ENCODE measurements at places on chromosomes 3 and 15.

- no peak for DNase-seq
Observed at GRCh38 chr3:184081116-184081830, 15.6 kb upstream of the HTR3E start.

GRCh38 chr15:29785642-29786041 lies 36.6 kb downstream of the TJP1 start:
- DNase-seq, result no peak

DNA sequence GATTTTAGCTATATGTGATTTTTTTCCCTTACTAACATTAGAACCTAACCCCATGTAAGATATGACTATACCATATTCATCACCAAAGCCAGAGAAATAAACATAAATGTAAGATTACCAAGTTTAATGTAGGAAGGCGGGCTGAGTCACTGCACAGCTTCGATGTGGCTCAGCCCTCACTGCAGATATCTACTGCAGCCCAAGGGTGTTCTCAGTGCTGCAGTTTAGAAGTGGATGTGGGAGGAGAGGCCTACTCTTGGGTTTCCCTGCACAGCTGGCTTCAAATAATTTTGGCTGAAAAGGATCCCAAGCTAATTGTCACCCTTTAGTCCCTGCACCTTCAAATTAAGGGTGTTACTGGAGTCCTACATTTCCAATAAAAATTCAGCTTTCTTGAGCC lies 9.3 kb downstream of the ARPP19 start:
- DNase-seq, result peak; percentile 16

GRCh38 chr3:124352149-124352539 lies 360.2 kb upstream of the ROPN1 start:
- DNase-seq, result no peak

GRCh38 chr3:4703054-4703480 lies 209.9 kb downstream of the ITPR1 start:
- DNase-seq, result no peak

GRCh38 chr3:195810455-195810845 lies 1.3 kb downstream of the MUC4 start:
- DNase-seq, result no peak

GRCh38 chr3:13710251-13710650 lies 161.3 kb downstream of the FBLN2 start:
- no peak for DNase-seq

DNA sequence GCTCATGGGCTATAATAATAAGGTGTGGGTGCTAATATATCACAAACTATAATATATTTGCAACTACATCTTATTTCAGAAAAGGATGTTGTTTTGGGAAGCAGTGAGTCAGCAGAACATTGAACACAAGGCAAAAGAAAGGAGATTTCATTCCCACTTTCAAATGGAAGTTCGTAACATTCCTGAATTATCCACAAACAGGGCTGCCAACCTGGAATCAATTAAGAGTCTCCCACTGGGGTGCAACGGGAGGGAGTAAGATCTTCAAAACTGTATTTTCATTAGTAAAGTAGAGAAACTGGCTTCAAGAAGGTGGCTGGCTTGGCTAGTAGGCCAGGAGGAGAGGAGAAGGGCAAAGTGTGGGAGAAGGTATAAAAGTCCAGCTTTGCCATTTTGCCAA lies 479.6 kb downstream of the CNTN3 start:
- DNase-seq, result no peak

DNA sequence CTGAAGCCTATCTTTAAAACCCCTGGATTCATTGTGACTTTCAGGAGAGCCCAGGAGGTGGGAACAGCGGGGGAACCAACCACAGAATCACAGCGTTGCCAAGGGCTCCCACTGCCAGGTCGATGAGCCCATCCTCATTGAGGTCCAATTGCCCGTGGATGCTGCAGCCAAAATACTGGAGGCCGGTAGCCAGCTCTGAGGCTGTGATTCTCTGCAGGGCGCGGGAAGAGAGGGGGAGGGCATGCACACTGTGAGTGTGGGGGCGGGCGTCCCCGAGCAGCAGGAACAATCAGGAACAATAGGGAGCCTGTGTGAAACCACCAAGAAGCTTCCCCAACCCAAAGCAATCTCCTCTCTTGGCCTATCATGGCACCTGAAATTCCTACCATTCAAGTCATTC lies 53.4 kb downstream of the FEM1B start:
- DNase-seq, result no peak

DNA sequence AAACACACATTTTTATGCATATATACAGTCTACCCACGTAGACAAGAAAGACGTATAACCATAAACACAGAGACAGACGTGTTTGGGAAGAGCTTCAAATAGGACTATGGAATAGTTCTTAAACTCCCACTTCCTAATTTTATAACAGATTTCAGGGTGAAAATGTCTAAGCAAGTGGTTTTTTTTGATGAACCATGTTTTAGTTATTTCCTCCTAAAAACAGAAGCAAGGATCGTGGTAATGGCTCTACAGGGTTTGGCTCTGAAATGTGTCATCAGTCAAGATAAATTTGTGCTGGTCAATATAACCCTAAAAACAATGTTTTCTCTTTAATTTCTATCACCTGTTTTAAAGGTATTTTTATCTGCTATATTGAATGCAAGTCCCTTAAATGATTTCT lies 58.2 kb downstream of the FMN1 start:
- DNase-seq, result no peak

GRCh38 chr15:76206325-76206976 lies 104.8 kb downstream of the ETFA start:
- peak; percentile 34 for DNase-seq

DNA sequence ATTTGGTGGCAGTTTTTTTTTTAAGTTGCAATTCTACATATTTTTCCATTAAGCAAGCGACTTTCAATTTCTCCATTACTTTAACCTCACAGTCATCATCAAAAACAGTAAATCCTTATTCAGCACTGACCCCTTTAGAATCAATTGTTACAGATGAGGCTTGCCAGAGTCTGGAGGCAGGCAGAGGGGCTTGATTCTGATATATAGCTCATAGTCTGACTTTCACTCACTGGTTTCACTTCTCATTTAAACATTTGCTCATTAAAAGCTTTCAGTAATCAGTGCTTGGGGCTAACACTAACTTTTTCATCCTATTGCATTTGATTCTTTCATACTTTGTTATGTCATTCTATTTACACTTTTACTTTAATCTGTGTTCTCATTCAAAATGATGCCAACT lies 88.4 kb downstream of the PYDC2 start:
- no peak for DNase-seq

- DNase-seq, result no peak
Observed at GRCh38 chr3:189394599-189395121, 222.9 kb downstream of the TPRG1 start.

DNA sequence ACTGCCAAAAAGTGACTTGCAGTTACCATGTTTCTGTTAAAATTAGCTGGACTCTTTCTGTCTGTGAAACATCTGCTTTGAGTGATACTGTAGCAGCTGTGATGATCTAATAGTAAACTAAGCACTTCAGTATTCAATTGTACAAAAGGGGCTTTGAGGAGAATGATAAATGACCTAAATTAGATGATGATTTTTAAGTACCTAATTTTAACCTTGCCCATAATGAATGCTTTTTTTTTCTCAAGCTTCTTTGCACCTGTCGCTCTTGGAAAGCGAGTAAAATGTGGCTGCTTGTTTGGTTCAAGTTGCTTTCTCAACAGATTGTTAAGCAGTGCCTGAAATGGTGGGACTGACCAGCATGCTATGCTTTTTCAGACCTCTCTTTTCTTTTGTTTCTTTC lies 752.3 kb downstream of the EPHA3 start:
- DNase-seq, result no peak

- peak; percentile 15 for DNase-seq
Observed at GRCh38 chr3:16841904-16842271, 42.9 kb upstream of the PLCL2 start.

DNA sequence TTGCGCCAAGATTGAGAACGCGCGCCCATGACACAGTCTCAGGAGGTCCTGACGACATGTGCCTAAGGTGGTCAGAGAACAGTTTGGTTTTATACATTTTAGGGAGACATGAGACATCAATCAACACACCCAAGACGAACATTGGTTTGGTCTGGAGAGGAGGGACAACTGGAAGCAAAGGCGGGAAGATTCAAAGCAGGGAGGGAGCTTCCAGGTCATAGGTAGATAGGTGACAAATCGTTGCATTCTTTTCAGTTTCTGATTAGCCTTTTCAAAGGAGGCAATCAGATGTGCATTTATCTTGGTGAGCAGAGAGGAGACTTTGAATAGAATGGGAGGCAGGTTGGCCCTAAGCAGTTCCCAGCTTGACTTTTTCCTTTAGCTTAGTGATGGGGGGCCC lies 828.4 kb upstream of the DPPA4 start:
- DNase-seq, result no peak

DNA sequence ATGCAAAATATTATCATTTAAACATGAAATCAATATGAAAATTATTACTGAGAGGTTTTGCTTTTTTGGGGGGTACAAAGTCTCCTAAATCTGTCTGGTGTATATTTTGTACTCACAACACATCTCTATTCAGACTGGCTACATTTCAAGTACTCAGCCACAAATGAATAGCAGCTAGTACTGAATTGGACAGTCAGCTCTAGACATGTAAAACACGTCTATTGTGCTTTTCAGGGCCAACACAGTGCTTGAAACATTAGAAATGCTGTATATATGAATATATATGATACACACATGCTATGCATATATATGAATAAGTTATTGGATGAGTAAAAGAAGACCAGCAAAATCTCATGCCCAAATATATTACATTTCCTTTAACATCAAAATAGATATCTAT lies 103.8 kb upstream of the CFAP20DC start:
- no peak for DNase-seq

DNA sequence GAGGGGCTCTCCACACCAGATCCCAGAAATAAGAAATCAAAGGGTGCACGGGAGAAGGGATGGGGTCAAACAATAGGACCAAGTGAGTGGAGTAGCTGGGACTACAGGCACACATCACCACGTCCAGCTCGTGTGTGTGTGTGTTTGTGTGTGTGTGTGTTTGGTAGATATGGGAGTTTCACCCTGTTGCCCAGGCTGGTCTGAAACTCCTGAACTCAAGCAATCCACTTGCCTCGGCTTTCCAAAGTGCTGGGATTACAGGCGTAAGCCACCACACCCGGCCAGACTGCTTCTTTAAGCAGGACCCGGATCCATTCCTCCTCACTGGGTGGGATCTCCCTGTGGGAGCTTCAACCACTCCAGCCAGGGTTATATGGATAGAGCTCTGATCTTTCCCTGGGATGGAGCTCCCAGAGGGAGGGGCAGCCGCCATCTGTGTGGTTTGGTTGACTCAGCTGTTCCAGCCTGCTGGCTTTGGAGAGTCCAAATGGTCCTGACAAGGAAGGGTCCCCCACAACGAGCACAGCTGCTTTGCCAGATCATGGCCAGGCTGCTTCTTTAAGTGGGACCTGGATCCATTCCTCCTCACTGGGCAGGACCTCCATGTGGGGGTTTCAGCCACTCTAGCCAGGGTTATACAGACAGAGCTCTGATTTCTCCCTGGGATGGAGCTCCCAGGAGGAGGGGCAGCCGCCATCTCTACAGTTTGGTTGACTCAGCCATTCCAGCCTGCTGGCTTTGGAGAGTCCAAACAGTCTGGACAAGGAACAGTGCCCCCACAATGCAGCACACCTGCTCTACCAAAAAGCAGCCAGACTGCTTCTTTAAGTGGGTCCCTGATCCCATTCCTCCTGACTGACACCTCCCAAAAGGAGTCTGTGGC lies 9.1 kb upstream of the AVEN start:
- DNase-seq, result no peak

DNA sequence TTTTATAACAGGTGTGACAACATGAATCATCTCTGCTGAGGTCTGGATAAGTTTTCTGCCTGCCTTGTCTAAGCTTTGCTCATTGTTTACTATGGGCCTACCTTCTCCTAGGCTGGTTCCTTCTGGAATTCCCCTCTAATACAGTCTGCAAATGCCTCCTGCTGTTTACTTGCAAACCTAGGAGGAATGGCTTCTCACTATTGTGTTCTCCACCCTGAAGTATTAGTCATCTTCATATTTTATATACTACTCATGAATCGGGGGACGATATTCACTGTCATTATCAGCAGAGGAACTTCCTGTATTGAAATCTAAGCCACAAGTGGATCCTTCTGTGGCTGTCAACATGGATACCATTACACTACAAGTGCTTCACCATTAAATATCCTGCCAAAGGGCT lies 154.8 kb downstream of the PLCL2 start:
- DNase-seq, result no peak

- no peak for DNase-seq
Observed at GRCh38 chr15:101483462-101483861, 6.0 kb downstream of the PCSK6 start.

GRCh38 chr3:67325231-67325630 lies 327.1 kb downstream of the KBTBD8 start:
- no peak for DNase-seq

DNA sequence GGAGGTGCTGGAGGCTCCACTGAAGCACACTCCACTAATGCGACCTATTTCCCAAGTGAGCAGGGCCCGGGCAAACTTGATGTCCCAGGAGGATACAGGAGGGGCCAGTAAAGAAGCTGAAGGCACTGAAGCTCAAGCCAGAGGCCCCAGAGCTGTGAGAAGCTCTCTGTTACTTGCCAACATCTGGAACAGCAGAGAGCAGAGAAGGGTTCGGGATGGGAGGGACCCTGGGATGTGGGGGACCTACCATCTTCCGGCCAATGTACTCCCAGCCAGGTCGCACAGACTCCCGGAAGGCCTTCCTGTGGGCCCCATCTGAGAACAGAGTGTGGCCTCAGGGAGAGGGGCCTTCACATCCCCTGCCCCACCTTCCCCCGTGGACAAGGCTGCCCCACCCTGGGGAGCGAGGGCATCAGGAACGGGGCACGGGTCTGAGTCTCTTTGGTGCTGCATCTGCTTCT lies 3.1 kb downstream of the HHATL start:
- no peak for DNase-seq

DNA sequence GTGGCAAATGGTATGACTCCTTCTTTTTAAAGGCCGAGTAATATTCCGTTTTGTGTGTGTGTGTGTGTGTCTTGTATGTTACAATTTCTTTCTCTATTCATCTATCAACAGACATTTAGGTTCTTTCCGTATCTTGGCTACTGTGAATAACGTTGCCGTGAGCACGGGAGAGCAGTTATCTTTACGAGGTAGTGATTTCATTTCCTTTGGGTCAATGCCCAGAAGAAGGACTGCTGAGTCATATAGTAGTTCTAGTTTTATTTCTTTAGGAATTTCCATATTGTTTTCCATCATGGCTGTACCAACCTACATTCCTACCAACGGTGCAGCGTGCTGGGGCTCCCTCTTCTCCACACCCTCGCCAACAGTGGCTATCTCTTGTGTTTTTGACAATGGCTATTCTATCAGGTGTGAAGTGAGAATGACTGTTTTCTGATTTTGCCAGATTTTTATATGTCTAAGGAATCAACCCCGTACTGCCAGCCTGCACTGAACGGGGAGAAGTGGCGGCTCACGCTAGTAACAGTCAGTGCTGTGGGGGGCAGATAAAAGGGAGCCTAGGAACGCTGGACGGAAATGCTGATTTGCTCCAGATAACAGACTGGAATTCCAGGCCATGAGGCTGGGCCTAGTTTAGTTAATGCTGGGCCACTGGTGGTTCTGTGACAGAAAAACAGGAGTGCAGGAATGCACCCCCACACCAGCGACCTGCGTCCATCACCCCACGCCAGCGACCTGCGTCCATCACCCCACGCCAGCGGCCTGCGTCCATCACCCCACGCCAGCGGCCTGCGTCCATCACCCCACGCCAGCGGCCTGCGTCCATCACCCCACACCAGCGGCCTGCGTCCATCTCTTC lies 168.1 kb downstream of the XXYLT1 start:
- DNase-seq, result peak; percentile 42

All from hematopoietic multipotent progenitor cell treated with erythropoietin and hydrocortisone succinate and interleukin-3 and kit ligand, for 15 days (in vitro differentiated cells).